ENCODE measurements at places on chromosomes 16 and 17.

- no peak for DNase-seq
These were observed 23.8 kb upstream of the LYRM9 start for GRCh38 chr17:27917000-27917399.

GRCh38 chr16:1323296-1324239, 9.9 kb upstream of the BAIAP3 start:
- no peak for DNase-seq

GRCh38 chr16:20925751-20926150, 25.2 kb downstream of the LYRM1 start:
- no peak for DNase-seq

GRCh38 chr17:65324611-65325342, 187.6 kb downstream of the RGS9 start:
- DNase-seq, result no peak

GRCh38 chr16:7640334-7640733, 307.7 kb downstream of the RBFOX1 start:
- DNase-seq, result no peak

DNA sequence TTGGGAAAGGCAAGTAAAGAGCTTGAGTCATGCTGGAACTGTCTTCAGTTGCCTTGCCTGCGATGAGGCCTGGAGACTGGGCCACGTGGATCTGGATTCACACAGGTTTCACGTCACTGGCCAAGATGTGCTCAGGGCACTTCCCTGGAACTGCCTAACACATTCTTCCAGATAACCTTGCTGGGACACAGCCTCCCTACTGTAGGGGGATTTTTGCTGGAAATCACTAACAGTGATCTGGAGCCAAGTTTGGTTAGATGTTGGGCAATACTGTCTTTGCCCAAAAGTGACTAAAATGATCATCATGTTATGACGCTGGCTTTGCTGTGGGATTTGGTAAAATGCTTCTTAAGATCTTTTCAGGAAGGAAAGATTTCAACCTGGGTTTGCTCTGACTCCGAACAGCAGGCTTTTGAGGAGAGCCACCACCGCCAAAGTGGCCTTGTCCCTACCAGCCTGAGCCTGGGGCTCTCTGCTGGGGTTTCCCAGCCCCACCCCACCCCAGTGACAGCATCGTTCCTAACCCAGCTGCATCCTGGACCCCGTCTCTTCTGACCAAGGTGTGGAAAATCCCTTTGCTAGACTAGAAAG, 14.7 kb downstream of the C1QTNF1 start:
- DNase-seq, result no peak

GRCh38 chr17:78368348-78368747, 8.5 kb upstream of the SOCS3 start:
- no peak for DNase-seq

GRCh38 chr16:89244754-89245153, 27.3 kb downstream of the ZNF778 start:
- DNase-seq, result no peak
